ENCODE measurements at places on chromosomes 3 and 15. TPM values are rescaled to one million over a fixed set of nuclear protein-coding genes. Genes with fewer than 3 reads are reported as not detected.

DNA sequence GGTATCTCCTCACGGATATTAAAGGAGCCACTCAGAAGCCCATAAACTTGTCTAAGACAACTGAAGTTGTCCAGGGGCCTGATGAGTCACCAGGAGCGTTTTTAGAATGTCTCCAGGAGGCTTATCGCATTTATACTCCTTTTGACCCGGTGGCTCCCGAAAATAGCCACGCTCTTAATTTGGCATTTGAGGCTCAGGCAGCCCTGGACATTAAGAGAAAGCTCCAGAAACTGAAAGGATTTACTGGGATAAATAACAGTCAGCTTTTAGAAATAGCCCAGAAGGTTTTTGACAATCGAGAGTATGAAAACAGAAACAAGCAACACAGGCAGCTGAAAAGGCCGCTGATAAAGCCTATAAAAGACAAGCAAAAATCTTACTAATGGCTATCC lies 4.1 kb downstream of the DET1 start:
- no peak overlapping the region for H3K4me3 ChIP-seq
- H3K36me3 ChIP-seq, result no peaks in the 10 kb centered on the region
- no peak overlapping the region for H3K27ac ChIP-seq
- DNase-seq, result no peak

DNA sequence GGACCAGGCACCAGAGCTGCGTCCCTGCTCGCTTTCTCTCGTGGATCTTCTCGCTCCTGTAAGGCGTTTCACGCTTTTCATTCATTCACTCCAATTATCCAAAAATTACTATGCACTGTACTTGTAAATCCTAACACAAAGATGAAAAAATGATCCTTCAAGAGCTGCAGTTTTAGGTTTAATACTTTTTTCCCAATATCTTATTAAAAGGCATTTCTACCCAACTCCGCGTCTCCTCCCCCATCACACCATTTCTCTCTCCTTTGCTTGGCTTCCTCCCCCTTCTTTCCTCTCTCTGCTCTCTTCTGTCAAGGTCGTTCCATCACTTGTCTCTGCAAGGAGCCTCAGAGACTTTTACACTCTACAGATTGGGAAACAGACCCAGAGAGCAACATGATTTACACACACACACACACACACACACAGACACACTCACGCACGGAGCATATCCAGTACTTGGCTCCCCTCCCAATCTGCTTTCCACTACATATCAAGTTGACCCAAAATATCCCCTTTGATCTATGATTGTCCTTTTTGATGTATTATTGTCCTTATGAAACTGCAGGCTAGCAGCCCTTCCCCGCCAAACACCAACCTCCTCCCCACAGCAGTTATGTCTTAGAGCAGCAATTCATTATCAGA lies 479 bp upstream of the CLDN1 start:
- H3K27ac ChIP-seq, result no peak overlapping the region
- H3K4me1 ChIP-seq, result peaks cover 5% of the 10 kb centered on the region
- no peaks in the 10 kb centered on the region for H3K27me3 ChIP-seq
- peak overlapping the region; percentile 76 for H3K4me3 ChIP-seq

DNA sequence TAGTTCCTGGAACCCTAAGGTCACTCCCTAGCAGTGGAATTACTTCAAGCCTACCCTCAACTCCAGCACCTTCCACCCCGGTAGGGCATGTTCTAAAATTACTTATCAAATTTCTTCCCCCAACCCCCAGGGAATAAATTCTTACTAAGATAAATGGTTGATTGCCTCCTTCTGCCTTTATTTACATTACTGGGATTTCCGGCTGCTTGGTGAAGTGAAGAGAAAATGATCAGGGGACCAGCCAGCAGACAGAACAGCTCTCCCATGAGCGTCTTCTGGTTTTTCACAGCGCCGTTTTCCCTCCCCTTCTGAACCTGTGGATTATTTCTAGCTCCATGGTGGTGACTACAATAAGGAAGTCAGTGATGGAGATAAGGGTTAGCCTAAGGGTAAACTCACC lies 521.5 kb upstream of the PPP2R3A start:
- H3K4me3 ChIP-seq, result no peak overlapping the region
- no peaks in the 10 kb centered on the region for H3K36me3 ChIP-seq
- no peak overlapping the region for H3K27ac ChIP-seq
- DNase-seq, result no peak
- no peaks in the 10 kb centered on the region for H3K27me3 ChIP-seq

- no peak for DNase-seq
- no peak overlapping the region for H3K27ac ChIP-seq
- H3K27me3 ChIP-seq, result no peaks in the 10 kb centered on the region
- H3K4me1 ChIP-seq, result no peaks in the 10 kb centered on the region
- no peaks in the 10 kb centered on the region for H3K36me3 ChIP-seq
Observed at GRCh38 chr15:95636107-95636506, 694.4 kb upstream of the NR2F2 start.

DNA sequence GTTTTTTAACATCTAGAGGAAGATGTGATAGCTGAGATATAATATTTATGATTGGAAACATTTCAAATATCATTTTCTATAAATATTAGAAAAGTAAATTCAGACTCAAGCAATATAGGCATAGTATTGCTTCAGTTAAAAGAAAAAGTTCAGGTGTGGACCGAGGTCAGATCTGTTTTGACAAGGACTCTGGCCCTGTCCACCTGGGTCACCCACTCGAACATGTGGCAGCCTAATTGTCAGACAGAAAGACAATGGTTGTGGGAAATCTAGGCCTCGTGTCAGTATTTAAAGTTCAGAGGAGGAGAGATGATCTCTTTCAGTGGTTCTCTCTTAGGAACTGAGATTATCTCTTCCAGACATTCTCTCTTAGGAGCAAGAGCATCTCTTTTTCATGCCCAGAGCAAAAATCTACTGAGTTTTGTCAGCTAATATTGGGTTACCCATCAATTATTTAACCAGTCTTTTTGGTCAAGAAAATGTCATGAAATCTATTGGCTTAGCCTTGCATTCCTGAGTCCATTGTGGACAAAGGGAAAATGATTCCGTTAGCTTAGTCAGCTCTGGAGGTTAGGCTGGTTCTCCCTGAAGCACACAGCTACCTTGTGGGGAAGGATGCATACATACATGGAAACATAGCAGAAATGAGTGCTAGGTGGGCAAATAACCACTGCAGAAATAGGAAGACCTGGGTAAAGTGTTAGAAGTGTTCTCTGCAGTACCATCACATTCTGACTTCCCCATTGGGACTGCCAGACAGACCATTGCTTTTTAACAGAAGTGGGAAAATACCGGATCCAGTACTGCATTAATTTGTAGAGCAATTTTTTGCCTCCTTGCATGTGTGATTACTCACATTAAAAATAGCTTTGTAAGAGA lies 343.3 kb downstream of the GRM7 start:
- no peak for DNase-seq
- H3K36me3 ChIP-seq, result no peaks in the 10 kb centered on the region
- H3K27ac ChIP-seq, result no peak overlapping the region
- H3K4me3 ChIP-seq, result no peak overlapping the region

DNA sequence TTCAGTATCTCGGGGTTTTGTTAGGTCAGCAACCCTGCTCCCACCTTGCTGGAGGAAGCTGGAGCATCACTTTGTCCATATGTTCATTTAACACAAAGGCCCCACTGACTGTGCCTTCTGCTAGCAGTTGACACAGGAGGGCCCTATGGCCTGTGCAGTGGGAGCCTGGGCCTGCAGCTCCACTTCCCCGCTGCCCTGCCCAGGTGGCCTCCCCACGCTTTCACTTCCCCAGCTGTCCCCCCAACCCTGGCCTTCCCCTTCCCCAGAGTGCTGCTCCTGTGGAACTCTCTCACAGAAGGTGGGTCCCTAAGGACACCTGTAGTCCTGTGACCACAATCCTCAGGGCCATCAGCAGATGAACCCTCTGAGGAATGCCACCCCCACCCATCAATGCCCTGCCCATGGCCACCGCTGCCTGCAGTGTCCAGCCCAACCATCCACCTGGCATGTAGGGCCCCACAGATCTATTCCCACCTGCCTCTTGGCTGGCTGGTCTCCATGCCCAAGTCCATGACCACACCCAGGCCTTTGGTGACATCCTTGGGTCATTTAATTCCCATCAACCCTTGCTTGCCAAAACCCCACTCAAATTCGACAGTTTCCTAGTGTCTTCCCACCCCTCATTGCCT lies 13.5 kb downstream of the TBC1D21 start:
- no peak overlapping the region for H3K27ac ChIP-seq
- H3K36me3 ChIP-seq, result no peaks in the 10 kb centered on the region
- no peak for DNase-seq
- no peak overlapping the region for H3K4me3 ChIP-seq

- no peaks in the 10 kb centered on the region for H3K36me3 ChIP-seq
- H3K27ac ChIP-seq, result no peak overlapping the region
- DNase-seq, result no peak
- no peaks in the 10 kb centered on the region for H3K27me3 ChIP-seq
Observed at GRCh38 chr3:134145183-134145582, 105.5 kb downstream of the RYK start.

- no peaks in the 10 kb centered on the region for H3K27me3 ChIP-seq
- H3K36me3 ChIP-seq, result no peaks in the 10 kb centered on the region
- no peak for DNase-seq
Observed at GRCh38 chr3:10996345-10997013, 3.9 kb downstream of the SLC6A1 start.

DNA sequence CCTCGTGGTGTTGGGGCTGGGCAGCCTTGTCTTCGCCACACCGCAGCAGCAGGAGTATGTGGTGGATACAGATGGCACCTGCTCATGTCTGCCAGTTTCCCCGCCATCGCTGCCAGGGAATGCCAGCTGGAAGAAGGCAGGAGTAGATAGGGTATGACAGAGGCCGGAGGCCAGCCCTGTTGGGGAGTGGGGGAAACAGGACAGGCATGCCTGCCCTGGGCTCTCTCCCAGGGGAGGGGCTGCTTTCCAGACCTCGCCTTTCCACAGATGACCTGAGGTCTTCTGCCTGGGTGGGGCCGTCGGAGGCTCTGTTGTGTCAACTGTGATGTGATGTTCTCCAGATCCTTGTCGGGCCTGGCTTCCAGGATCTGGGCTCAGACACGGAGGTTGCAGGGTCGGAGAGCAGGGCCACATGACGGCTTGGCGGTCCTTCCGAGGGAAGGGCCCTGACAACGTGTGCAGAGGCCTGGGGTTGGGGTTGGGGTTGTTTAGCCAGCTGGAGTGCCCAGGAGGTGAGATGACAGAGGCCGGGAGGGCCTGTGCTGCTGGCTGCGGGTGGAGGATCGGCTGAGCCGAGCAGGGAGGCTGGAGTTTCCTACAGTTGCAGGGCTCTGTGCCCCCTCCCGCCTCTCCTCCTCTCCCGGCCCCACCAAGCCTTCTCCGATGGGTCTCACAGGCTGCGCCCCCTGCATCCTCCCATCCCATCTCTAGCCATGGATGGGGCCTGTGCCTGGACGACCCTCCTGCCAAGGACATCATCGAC lies 102.0 kb downstream of the TBC1D2B start:
- H3K27me3 ChIP-seq, result no peaks in the 10 kb centered on the region
- no peaks in the 10 kb centered on the region for H3K36me3 ChIP-seq
- no peak overlapping the region for H3K27ac ChIP-seq
- DNase-seq, result peak; percentile 28
- peaks cover 10% of the 10 kb centered on the region for H3K4me1 ChIP-seq

DNA sequence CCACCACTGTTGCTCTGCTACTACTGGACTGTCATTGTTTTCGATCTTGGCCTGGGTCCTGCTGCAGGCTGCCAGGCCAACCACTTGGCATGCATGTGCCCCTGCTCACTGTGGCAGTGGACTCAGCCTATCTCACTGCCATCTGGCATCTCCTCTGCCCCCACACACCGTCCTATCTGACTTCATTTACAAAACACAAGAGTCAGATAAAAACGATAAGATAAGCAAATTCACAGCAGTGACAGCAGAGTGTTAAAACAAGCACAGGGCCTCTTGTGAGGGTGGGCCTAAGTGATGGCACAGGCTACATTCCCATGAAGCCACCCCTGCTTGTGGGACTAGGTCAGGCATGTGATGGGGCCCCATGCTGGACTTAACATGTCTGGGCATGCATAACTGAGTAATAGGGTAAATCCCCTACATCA lies 68.1 kb downstream of the CRYGS start:
- H3K4me1 ChIP-seq, result no peaks in the 10 kb centered on the region
- no peaks in the 10 kb centered on the region for H3K36me3 ChIP-seq
- H3K4me3 ChIP-seq, result no peak overlapping the region
- DNase-seq, result no peak
- H3K27me3 ChIP-seq, result no peaks in the 10 kb centered on the region

GRCh38 chr3:102163039-102163817 lies 271.6 kb upstream of the ZPLD1 start:
- no peaks in the 10 kb centered on the region for H3K36me3 ChIP-seq
- H3K4me3 ChIP-seq, result no peak overlapping the region
- no peak overlapping the region for H3K27ac ChIP-seq
- H3K4me1 ChIP-seq, result peaks cover 8% of the 10 kb centered on the region
- H3K27me3 ChIP-seq, result no peaks in the 10 kb centered on the region

DNA sequence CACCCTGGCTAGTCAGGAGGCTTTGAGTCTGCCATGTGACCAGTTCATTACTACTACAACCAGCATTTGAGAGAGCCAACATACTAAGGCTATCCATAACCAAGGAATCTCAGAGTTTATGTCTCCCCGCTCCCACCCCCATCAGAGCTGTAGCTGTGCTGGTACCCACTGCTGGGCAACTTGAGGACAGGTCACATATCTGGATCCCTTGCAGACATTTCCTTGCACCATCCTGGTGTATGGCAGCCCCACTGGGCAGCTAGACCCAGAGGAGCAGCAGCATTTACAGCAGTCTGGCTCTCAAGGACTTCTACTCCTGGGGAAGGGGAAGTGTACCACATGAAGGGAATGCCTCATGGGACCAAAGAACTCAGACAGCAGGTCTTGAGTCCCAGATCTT lies 160.8 kb upstream of the ST8SIA2 start:
- H3K27ac ChIP-seq, result no peak overlapping the region
- no peaks in the 10 kb centered on the region for H3K27me3 ChIP-seq
- no peak overlapping the region for H3K4me3 ChIP-seq
- no peak for DNase-seq

GRCh38 chr15:67164401-67164791 lies 90.1 kb downstream of the AAGAB start:
- no peak overlapping the region for H3K27ac ChIP-seq
- DNase-seq, result no peak
- H3K4me1 ChIP-seq, result peaks cover 23% of the 10 kb centered on the region
- H3K27me3 ChIP-seq, result no peaks in the 10 kb centered on the region
- H3K36me3 ChIP-seq, result no peaks in the 10 kb centered on the region
- H3K4me3 ChIP-seq, result no peak overlapping the region

GRCh38 chr3:134613006-134613520 lies 37.8 kb downstream of the KY start:
- no peaks in the 10 kb centered on the region for H3K27me3 ChIP-seq
- no peak overlapping the region for H3K4me3 ChIP-seq
- no peak overlapping the region for H3K27ac ChIP-seq
- H3K36me3 ChIP-seq, result no peaks in the 10 kb centered on the region

GRCh38 chr3:64028754-64029153 lies 5.5 kb upstream of the PSMD6 start:
- H3K4me1 ChIP-seq, result peaks cover 2% of the 10 kb centered on the region
- no peak overlapping the region for H3K27ac ChIP-seq
- H3K36me3 ChIP-seq, result no peaks in the 10 kb centered on the region
- DNase-seq, result no peak
- H3K4me3 ChIP-seq, result no peak overlapping the region

Gene CACNA1D
- 37.6 TPM for total RNA-seq

Gene ERICH6
- 24.0 TPM for total RNA-seq

Gene CFAP91
- total RNA-seq, result 47.6 TPM
